ENCODE measurements at places on chromosomes 4 and X. TPM values are rescaled to one million over a fixed set of nuclear protein-coding genes. Genes with fewer than 3 reads are reported as not detected.
A peak's percentile ranks its signal among the peaks of the same experiment; 100 is the strongest.

DNA sequence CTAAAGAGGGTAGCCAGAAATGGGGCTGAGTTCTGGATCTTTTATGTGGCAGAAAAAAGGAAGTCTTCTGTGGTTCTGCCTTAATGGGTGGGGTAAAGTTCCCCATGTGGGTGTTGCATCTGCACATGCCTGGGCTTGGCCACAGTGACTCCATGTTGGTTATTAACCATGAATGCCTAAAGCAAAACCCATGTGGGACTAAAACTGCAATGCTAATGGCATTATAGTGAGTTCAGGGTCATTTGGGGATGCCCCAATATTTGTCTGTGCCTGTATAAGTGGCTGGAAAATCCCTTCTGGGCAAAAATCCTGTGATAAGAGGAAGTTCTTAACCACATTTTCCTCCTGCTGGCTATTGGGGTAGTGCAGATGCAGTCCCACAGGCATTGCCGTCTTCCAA lies 857.4 kb downstream of the FAT4 start:
- no peak for DNase-seq

DNA sequence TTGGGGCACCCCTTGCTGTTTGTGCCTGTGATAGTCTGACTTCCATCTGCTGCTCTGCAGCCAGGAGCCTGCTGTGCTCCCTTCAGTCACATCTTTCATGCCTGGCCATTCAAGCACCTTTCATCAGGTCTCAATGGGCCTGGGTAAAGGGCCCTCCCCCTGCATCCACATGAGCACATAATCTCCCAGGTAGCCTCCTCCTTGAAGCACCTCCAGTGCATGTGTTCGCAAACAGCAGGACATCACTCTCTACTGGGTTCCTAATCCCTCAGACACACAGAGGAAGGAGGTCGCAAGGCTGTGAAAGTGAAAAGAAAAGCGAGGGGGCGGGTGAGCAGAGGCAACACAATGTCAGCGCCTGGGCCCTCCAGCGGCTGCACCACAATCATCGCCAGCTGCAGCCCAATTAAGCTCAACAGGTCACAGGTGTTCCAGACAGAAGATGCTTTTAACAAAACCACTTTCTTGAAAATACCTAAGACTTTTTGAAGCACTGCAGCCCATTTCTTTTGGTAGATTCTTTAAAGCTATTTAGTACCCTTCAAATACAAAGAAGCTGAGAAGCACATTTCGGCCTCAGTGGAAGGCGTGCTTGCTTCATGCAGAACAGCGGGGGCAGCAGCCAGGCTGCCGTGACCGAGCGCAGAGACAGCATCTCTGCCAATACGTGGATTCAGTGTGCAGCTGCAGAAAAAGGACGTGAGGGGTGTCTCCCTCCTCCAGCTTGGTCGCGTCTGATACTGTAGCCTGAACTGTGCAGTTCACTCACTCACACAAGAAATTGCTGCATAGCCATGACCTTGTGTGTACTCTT lies 92.2 kb upstream of the SPRY1 start:
- peak; percentile 48 for DNase-seq

GRCh38 chr4:1683261-1683735 lies 815 bp downstream of the FAM53A start:
- peak; percentile 84 for DNase-seq

DNA sequence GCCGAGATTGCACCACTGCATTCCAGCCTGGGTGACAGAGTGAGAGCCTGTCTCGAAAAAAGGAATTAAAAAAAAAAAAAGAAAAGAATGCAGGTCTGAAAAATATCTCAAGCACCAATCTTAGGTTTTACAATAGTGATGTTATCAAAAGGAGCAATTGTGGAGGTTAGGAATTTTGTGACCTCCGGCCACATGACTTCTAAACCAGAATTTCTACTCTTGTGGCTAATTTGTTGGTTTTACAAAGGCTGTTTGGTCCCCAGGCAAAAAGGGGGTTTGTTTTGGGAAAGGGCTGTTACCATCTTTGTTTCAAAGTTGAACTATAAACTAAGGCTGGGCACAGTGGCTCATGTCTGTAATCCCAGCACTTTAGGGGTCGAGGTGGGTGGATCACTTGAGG lies 15.4 kb upstream of the ZNF41 start:
- no peak for DNase-seq

GRCh38 chrX:153763989-153764755 lies at the start of gene PLXNB3:
TSS of gene PLXNB3 (plus strand) at chrX:153764249. CDS start at chrX:153765536, 1,287 bp downstream.
- DNase-seq: peak; percentile 71

GRCh38 chrX:28589046-28589445 lies 1.8 kb downstream of the IL1RAPL1 start:
- no peak for DNase-seq

DNA sequence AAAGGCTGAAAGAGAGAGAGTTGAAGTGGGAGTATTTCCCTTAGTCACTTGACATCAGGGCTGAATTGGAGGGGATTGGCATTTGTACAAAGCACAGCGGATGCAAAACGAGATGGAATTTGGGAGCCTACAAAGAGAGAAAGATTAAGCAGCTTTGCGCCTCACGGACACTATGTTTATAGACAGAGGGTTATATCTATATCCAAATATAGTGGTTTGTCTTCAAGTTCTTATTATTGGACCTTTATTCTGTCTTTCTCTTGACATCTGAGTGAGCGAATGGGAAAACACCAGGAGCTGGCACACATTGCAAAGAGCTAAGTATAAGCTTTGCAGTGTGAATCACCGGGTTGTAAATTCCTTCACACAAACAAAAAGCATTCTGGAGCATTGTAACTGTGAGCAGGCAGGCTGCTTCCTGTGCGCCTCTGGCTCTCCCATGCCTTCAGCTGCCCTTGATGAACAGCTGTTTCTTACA lies 500.2 kb downstream of the STIM2 start:
- no peak for DNase-seq

DNA sequence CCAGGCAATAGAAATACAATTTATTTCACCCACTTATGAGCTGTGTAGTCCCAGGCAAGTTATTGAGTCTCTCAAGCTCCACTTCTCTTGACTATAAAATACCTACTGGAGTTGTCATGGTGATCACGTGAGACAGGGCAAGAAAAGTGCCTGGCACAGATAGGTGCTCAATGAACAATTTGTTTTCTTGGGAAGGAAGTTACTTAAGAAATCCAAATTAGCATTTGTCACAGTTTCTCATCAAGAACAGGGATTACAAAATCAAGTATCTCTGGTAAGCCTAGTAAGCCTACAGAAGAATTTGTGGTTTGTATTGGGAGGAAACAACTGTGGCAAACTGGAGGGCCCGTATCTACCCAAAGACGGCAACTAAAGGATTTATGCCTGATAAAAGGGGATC lies 37.5 kb upstream of the RASGEF1B start:
- no peak for DNase-seq

DNA sequence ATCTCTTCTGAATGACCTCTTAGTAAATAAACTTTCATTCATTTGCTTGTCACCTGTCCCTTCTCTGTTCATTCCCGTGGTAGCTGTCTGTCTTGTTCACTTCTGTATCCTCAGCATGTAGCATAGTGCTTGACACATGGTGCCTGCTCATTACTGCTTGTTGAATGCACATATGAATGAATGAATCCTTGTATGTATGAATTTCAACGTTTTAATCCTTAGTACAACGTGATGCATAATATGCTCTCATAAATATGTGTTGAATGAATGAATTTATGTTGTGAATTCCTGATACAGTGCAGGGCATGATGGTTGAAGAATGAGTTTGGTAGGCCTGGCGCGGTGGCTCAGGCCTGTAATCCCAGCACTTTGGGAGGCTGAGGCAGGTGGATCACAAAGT lies 3.0 kb downstream of the TLR10 start:
- no peak for DNase-seq

GRCh38 chr4:29243851-29244250 lies 1476.3 kb upstream of the PCDH7 start:
- no peak for DNase-seq

DNA sequence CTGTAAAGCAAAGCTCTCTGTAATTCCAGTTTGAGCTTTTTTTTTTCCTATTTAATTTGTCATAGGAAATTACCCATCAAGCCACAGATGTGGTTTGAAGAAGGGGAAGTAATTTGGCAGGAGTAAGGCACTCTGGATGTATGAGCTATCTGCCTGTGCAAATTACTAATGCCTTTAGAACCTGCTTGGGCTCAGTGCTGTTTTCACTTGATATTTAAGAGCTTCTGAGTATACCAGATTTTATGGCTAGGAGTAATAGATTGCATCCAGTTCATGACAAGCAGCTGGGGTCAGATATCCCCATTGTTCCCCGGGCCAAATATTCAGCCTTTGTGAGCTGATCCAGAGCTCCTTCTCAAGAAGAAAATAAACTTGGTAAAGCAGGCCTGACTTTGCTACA lies 89.1 kb downstream of the DCAF8L2 start:
- peak; percentile 35 for DNase-seq

DNA sequence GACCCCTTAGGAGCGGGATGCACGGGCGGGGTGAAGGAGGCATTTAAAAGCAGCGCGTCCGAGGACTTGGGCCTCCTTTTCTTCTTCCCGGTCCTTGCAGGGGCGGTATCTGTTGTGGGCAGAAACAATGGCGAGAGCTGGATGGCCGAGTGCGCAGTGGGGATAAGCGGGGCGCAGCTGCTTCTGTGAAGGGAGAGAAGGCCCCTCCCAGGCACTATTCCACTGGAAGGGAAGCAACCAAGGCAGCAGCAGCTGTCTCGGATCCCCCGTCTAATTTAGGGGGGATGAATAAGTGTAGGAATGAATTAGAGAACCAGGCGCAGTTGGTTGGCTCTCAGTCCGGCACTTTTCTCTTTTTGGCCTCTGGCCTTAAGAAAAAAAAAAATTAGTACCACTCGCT lies 995 bp downstream of the SMARCA5 start:
- DNase-seq: peak; percentile 69

GRCh38 chr4:121656269-121656641 lies 40.5 kb downstream of the ANXA5 start:
- DNase-seq: peak; percentile 70

GRCh38 chr4:152062936-152063620 lies 302.3 kb upstream of the GATB start:
- no peak for DNase-seq

DNA sequence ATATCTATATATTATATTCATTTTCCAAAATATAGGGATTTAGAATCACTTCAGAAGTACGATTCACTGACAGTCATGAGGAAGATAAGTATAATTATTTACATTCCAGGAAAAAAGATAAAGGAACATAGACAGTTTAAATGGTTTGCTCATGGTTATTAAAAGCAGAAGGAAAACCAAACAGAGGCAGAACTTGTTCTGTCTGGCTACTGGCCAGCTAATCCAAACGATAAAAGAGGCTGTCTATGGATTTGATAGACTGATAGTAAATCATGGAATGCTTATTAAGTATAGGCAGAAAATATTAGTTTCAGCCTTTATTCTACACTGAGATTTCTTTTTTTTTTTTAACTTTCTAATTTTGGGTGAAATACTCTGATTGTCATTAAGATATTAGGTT lies 50.2 kb downstream of the RPGR start:
- no peak for DNase-seq

GRCh38 chr4:42398171-42398870 lies 1.0 kb downstream of the SHISA3 start:
- peak; percentile 43 for DNase-seq

- DNase-seq: peak; percentile 59
These were observed 763 bp downstream of the PYURF start for GRCh38 chr4:88522702-88523324.

- no peak for DNase-seq
These were observed 1.7 kb upstream of the SPARCL1 start for GRCh38 chr4:87530868-87531267.

DNA sequence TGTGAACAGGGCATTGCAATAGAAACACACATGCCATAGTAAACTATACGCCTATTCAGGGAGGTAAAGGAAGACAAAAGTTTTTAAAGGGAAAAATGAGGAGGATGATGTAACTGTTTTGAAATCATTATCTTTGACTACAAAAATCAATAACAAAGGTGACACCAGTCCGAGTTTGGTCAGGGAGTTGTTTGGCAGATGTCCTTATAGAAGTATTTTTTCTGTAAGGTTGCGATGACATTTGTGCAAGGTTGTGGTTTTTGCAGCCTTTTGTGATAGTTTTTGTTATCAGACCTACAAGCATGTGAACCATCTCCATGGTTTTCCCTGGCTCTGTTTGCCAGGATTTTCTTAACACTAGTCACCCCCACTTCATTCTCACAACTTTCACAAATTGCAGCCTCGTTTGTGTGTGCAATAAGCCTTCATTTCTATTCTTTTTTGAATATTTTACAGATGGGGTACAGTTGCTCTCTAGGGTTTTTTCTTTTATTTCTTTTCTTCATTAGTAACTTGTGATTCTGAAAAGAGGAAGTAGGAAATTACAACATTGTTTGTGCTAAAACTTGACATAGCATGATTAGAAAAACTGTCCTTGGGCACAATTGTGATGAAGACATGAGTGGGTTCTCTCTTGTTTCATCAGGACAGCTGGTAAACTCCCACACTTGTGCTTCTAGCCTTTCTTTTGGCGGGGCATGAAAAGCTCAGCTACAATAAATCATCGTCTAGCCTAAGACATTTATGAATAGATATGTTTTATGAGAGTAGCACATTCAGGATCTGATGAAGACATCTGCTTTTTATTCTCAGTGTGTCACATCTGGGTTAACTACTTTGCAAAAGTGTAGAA lies 60.2 kb upstream of the PNPLA4 start:
- DNase-seq: no peak

GRCh38 chrX:149871940-149872339 lies 9.0 kb upstream of the MAGEA8 start:
- DNase-seq: peak; percentile 10

DNA sequence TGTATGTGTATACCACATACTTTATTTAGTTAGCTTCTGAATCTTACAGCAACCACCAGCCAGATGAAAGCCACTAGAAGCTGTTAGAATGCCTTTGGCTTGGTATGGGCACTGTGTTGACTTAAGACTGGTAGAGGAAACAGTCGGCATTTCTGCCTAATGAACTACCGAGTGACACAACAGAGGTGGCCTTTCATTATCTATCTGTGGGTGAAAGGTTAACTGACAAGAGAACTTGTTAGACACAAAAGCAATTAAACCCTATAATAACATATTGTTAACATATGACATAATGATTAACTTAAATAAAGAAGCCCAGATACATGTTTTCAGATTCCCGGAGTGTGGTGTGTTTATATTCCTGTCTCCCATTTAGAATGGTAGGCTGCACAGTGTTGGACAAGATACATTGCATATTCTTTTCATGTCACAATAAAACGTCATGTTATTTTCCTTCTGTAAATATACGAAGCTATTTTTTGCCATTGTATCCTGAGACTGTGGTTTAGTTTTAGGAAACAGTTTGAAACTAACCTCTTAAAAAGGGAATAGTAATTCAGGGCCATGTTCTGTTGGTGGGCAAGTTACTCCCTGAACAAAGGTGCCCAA lies 181.5 kb downstream of the SLIT2 start:
- no peak for DNase-seq

The PSAPL1 gene
- 5.9 TPM for polyA plus RNA-seq

The SLC6A8 gene
- 35.8 TPM for polyA plus RNA-seq

The GPC4 gene
- polyA plus RNA-seq: 24.8 TPM

The C4orf33 gene
- 7.5 TPM for polyA plus RNA-seq

The NPY2R gene
- not detected for polyA plus RNA-seq

The GPR82 gene
- 0.11 TPM for polyA plus RNA-seq

The TEX13B gene
- not detected for polyA plus RNA-seq

The UGT2B15 gene
- polyA plus RNA-seq: not detected

The MAOB gene
- polyA plus RNA-seq: 2.6 TPM

The XK gene
- 2.2 TPM for polyA plus RNA-seq

The FGF5 gene
- polyA plus RNA-seq: 0.97 TPM

The AMOT gene
- polyA plus RNA-seq: 12.5 TPM

The NEK1 gene
- 17.0 TPM for polyA plus RNA-seq

The AFM gene
- not detected for polyA plus RNA-seq

The XKRX gene
- 0.89 TPM for polyA plus RNA-seq

The PCDH19 gene
- 1.7 TPM for polyA plus RNA-seq

The FRMD7 gene
- not detected for polyA plus RNA-seq

The ADH1B gene
- not detected for polyA plus RNA-seq

The PCDH7 gene
- polyA plus RNA-seq: 79.7 TPM

The STIM2 gene
- 35.2 TPM for polyA plus RNA-seq

The PAGE1 gene
- not detected for polyA plus RNA-seq
